B cell (primary cell): ENCODE measurements at places on chromosomes 5 and 9. TPM values are rescaled to one million over a fixed set of nuclear protein-coding genes. Genes with fewer than 3 reads are reported as not detected.

DNA sequence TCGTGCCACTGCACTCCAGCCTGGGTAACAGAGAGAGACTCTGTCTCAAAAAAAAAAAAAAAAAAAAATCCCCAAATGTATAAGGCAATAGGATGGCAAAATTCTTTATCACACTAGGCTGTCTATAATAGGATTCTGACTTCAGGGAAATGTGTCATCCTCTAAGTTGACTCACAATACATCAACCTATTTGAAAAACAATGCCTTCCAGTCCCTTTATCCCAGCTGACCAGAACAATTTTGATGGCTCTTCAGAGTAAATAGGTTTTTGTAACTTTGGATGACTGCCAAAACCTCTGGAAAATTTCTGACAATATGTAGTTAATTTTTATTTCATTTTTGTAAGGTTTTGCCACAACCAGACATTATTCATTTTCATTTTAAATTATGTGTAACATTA lies 184.1 kb downstream of the CCDC192 start:
- H3K4me3 ChIP-seq: no peak overlapping the region
- H3K27me3 ChIP-seq: no peaks in the 10 kb centered on the region
- DNase-seq: no peak

DNA sequence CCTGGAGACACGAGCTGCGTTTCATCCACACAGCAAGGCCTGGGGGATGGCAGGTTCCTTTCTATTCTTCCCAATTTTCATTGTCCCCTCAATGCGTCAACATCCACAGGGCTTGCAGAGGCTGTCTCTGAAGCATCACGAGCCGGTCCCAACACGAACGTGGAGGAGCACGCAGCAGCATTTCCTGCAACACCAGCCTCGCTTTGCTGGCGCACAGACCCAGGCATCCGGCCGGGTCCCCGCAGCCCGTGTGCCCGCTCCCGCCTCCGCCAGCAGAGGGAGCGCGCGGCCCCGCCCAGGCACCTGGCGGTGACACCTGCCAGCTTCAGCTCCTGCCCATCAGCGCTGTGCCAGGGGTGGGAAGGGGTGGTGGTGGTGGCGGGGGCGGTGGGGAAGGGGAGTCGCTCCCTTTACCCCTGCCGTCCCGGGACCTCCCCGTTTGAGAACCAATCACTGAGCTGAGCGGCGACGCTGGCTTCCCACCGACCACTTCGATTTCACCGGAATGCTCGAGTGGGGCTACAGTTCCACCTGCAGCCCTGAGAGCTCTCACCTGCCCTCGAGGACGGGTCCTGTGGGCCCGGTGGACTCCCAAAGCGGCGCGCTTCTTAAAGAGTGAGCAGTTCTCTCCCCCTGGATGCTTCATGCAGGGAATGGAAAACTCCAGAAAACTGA lies 464.5 kb downstream of the ICE1 start:
- DNase-seq: peak; percentile 58
- no peak overlapping the region for H3K27ac ChIP-seq
- no peaks in the 10 kb centered on the region for H3K27me3 ChIP-seq
- H3K36me3 ChIP-seq: no peaks in the 10 kb centered on the region
- no peak overlapping the region for H3K4me3 ChIP-seq

TMEM8B gene
- total RNA-seq: 13.6 and 14.5 TPM in 2 replicates

PHF24 gene
- not detected in 2 replicates for total RNA-seq

SHC3 gene
- total RNA-seq: 0.05 TPM in 1 of 2 replicates, not detected in the other

MOB3B gene
- total RNA-seq: 7.3 and 7.6 TPM in 2 replicates

ADAMTS13 gene
- total RNA-seq: 2.5 and 3.3 TPM in 2 replicates
